Activated effector memory CD4-positive, alpha-beta T cell treated with Interleukin-2 at 50 U/mL for 16 hours (primary cell): ENCODE measurements at places on chromosomes 3 and 15.

GRCh38 chr15:60379525-60380274, 18.1 kb downstream of the ANXA2 start:
- DNase-seq: no peak

DNA sequence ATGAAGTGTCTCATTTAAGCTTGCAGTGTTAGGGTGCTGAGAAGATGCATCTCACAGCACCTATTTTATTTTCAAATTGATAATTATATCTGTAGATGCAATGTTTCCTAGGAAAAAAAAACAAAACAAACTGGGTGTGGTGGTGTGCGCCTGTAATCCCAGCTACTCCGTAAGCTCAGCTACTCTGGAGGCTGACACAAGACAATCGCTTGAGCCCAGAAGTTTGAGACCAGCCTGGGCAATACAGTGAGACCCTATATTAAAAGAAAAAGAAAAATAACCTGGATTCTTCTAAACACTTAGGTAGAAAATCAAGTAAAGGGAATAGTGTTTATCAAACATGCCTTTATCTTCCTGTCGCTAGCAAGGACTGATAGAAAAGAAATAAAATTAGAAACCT, 1.9 kb downstream of the MINDY2 start:
- no peak for DNase-seq

- no peak for DNase-seq
These were observed 22.9 kb upstream of the THUMPD3 start for GRCh38 chr3:9339761-9340471.

- DNase-seq: no peak
These were observed 73.2 kb upstream of the CTXND1 start for GRCh38 chr15:80325206-80325605.

DNA sequence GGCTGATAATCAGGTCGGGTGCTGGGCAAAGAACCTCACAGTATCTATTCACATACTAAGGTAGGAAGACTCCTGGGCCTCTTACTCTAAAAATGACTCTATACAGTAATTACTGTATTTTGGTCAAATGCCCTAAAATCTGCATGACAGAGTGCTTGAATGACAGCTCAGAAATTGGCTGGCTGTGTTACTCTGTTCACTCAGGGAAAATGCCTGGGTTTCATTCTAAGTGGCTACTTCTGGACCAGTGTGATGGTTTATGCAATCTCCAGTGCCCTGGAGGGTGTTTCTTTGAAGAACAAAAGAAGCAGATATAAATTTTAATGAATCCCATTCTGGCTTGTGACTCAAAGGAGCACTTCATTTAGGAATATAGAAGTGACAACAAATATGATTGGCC, 2.2 kb downstream of the GABRR3 start:
- no peak for DNase-seq
